ENCODE measurements at places on chromosomes 13 and 19.

DNA sequence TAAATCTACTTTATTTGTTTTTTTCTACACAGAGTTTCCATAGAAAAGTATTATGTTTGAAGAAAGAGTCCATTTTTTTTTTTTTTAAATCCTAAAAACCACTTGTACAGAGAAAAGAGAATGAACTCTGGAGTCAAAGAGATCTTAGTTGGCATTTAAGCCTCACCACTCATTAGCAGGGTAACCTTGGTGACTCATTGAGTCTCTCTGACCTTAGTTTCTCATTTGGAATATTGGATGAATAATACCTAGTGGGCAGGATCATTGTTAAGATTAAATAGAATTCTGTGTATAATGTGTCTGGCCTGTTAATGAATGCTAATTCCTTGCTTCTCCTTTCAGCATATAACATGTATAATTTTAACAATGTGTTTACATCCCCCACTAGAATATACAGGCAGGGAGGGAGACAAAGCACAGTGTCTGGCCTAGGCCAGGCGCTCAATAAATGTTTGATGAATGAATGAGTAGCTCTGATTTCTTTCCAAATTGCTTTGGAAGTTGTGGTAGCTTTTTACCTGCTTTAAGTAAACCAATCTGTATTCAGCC, 48.7 kb upstream of the MYCBP2 start:
- no peaks in the 10 kb centered on the region for H3K4me1 ChIP-seq
- no peaks in the 10 kb centered on the region for H3K27me3 ChIP-seq
- H3K36me3 ChIP-seq: no peaks in the 10 kb centered on the region
- no peak overlapping the region for H3K27ac ChIP-seq

DNA sequence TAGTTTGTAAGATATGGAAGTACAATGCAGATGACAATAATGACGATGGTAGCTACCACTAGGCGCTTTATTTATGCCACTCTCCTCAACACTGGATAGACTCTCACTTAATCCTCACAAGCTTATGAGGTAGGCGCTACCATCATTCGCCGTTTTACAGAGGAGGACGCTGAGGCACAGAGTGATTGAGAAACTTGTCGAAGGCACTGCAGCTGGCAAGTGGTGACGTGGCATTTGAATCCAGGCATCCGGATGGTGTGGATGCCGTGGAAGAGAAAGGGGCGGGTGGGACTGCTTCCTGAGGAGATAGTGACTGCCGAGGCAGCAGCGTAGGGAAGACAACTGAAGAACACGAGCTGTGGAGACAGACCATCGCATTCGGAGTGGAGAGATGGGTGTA, 1.3 kb upstream of the RPS9 start:
- no peak for DNase-seq
- peaks cover 42% of the 10 kb centered on the region for H3K4me1 ChIP-seq
- H3K27me3 ChIP-seq: no peaks in the 10 kb centered on the region
- H3K36me3 ChIP-seq: peaks cover 28% of the 10 kb centered on the region
- no peak overlapping the region for H3K27ac ChIP-seq

- no peak overlapping the region for H3K4me3 ChIP-seq
- peaks cover 17% of the 10 kb centered on the region for H3K4me1 ChIP-seq
- no peaks in the 10 kb centered on the region for H3K36me3 ChIP-seq
These were observed 17.1 kb upstream of the LATS2 start for GRCh38 chr13:21078501-21078900.

DNA sequence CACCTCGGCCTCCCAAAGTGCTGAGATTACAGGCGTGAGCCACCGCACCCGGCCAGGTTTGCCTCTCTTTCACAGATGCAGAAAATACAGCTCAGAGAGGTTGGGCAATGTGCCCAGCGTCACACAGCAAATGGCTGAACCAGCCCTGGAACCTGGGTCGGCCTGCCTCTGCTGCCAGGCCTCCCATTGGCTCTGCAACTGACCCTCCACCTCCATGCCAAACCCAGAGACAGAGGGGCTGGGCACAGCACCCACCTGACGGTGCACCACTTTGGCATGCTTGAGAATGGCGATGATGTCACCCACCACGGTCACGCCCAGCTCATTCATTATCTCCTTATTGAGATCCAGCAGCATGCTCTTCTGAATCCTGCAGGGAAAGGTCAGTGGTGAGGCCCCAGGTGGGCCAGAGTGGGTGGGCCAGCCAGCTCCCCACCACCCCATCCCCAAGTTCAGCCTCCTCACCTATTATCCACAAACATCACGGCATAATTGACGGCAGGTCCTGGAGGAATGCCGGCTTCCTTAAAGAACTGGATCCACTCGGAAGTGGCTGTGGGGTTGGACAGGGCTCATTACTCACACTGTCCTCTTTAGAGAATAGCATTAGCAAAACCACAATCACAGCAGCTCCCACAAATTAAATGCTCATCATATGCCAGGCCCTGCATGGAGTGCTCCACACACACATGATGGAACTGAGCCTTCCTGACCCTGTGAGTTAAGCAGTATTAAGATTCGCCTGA, 12.2 kb downstream of the C19orf47 start:
- H3K27me3 ChIP-seq: no peaks in the 10 kb centered on the region
- peaks cover 36% of the 10 kb centered on the region for H3K36me3 ChIP-seq
- peaks cover 1% of the 10 kb centered on the region for H3K4me1 ChIP-seq
- no peak overlapping the region for H3K4me3 ChIP-seq
- no peak overlapping the region for H3K27ac ChIP-seq
- no peak for DNase-seq

GRCh38 chr13:100213576-100213975, 124.7 kb downstream of the PCCA start:
- H3K27ac ChIP-seq: no peak overlapping the region
- DNase-seq: no peak
- H3K27me3 ChIP-seq: no peaks in the 10 kb centered on the region
- no peaks in the 10 kb centered on the region for H3K4me1 ChIP-seq
- H3K36me3 ChIP-seq: peaks cover 21% of the 10 kb centered on the region
- no peak overlapping the region for H3K4me3 ChIP-seq

GRCh38 chr13:95207769-95208366, 93.4 kb downstream of the ABCC4 start:
- no peaks in the 10 kb centered on the region for H3K4me1 ChIP-seq
- no peaks in the 10 kb centered on the region for H3K36me3 ChIP-seq
- H3K27ac ChIP-seq: no peak overlapping the region
- no peak overlapping the region for H3K4me3 ChIP-seq

GRCh38 chr19:44900328-44901244, 5.0 kb upstream of the APOE start:
- H3K4me3 ChIP-seq: no peak overlapping the region
- H3K27me3 ChIP-seq: peaks cover 15% of the 10 kb centered on the region
- no peak overlapping the region for H3K27ac ChIP-seq
- no peak for DNase-seq

- H3K4me1 ChIP-seq: peaks cover 8% of the 10 kb centered on the region
- no peak overlapping the region for H3K4me3 ChIP-seq
- H3K27me3 ChIP-seq: no peaks in the 10 kb centered on the region
- H3K36me3 ChIP-seq: peaks cover 97% of the 10 kb centered on the region
These were observed 8.3 kb downstream of the GTF3A start for GRCh38 chr13:27432611-27433210.

GRCh38 chr19:23917856-23918255, 3.2 kb downstream of the ZNF726 start:
- DNase-seq: no peak

GRCh38 chr13:37136187-37136586, 30.7 kb upstream of the CSNK1A1L start:
- H3K4me3 ChIP-seq: no peak overlapping the region
- H3K36me3 ChIP-seq: no peaks in the 10 kb centered on the region
- DNase-seq: no peak

DNA sequence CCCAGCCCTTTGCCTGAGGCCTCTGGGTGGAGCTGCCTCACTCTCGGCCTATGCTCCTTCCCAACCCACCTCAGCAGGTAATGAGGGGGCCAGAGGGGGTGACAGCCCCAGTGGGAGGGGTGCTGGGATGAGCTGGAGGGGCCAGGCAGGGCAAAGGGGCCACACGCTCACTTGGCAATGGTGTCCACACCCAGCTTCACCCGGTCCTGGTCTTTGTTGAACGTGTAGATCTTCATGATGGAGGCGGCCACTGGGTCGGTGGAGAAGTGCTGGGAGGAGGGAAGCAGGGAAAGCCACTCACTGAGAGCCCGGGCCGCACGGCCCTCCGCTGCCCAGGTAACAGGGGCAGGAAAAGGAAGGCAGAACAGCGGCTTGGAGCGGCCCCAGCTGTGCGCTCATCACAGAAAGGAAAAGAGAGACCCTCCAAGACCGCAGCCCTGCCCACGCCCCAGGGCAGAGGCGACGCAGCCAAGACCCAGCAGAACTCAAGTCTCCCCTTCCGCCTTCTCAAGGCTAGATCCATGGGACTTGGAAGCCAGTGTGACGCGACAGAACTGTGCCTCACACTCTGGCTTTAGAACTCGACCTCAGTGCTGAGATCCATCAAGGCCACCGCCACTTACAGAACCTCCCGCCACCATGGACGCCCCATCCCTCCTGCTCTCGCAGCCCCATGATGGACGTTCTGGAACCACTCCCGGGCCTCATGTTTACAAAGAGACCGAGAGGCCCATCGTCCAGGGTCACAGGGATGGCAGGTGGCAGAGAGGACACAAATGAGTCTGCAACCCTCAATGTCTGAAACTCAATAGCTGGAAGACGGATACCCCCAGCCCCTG, 9.2 kb downstream of the UBXN6 start:
- H3K4me1 ChIP-seq: no peaks in the 10 kb centered on the region
- H3K27ac ChIP-seq: peak overlapping the region; percentile 87
- H3K36me3 ChIP-seq: peaks cover 89% of the 10 kb centered on the region
- no peak overlapping the region for H3K4me3 ChIP-seq

DNA sequence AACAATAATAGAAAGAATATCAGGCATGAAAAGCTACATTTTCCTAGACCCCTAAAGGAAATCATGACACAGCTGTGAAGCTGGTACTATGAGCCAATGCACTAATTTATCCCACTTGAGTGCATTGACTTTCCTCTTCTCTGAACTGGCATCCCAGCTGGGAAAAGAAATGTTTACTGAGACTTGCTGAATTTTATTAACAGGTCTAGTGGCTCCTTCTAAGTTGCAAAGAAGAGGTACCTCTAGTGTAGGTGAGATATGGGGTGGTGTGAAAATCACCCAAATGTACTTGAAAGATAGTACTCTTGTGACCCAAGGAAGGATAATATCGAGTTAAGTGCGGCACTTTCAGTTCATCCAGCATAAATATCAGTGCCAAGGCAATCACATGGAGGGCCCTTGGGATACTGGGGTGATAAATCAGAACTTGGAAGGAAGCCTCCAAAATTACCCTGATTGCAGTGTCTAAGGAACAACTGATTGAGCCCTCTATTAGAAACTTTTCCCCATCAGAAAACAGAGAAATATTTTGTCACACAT, 369.2 kb downstream of the PCDH9 start:
- DNase-seq: no peak
- H3K27me3 ChIP-seq: no peaks in the 10 kb centered on the region
- H3K4me1 ChIP-seq: peaks cover 12% of the 10 kb centered on the region
- H3K4me3 ChIP-seq: no peak overlapping the region
- H3K27ac ChIP-seq: no peak overlapping the region
- H3K36me3 ChIP-seq: no peaks in the 10 kb centered on the region

DNA sequence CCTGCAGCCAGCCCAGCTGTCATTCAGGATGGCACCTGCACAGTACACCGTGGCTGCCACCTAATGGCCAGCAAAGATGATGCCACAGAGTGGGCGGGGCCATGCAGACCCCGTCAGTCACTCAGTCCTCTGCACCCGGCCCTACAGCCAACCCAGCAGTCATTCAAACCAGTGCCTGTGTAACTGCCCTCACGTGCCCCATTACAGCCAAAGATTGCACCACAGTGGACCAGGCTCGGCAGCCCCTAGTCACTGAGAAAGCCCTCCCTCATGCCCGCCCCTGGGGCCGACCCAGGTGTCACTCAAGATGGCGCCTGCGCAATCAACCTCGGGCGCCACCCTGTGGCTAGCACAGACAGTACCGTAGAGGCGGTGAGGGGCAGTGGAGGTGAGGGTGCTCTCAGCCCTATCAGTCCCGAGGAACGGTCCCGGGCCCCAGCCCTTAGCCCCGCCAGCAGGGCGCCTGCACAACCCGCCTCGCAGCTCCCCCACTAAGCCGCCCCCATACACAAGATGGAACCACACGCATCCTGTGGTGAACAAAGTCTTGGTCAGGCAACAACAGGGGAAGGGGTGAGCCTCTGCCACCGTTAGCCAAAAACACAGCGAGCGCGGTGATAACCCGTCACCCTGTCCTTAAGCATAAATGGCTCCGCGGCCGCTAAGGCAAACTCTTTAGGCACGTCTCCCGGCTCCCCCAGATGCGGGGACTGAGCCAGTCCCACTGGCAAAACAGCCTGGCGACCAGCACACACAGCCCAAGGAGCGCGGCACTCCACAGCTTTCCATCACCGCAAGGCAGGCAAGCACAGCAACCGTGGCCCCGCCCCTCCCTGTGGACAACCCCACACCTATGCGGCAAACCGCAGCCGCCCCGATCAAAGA, 2.3 kb downstream of the PEG3 start:
- H3K27me3 ChIP-seq: no peaks in the 10 kb centered on the region
- peak overlapping the region; percentile 86 for H3K27ac ChIP-seq
- no peak for DNase-seq
- H3K4me3 ChIP-seq: peak overlapping the region; percentile 69
- no peaks in the 10 kb centered on the region for H3K36me3 ChIP-seq
- H3K4me1 ChIP-seq: peaks cover 27% of the 10 kb centered on the region

- H3K27me3 ChIP-seq: no peaks in the 10 kb centered on the region
- H3K4me3 ChIP-seq: no peak overlapping the region
- H3K27ac ChIP-seq: no peak overlapping the region
- peaks cover 28% of the 10 kb centered on the region for H3K4me1 ChIP-seq
- no peak for DNase-seq
These were observed 77.8 kb downstream of the INSR start for GRCh38 chr19:7216373-7216902.

GRCh38 chr19:14473073-14473977, 1.8 kb downstream of the PTGER1 start:
- H3K36me3 ChIP-seq: peaks cover 41% of the 10 kb centered on the region
- H3K4me1 ChIP-seq: peaks cover 57% of the 10 kb centered on the region
- peaks cover 34% of the 10 kb centered on the region for H3K27me3 ChIP-seq
- H3K4me3 ChIP-seq: peak overlapping the region; percentile 9
- no peak overlapping the region for H3K27ac ChIP-seq

DNA sequence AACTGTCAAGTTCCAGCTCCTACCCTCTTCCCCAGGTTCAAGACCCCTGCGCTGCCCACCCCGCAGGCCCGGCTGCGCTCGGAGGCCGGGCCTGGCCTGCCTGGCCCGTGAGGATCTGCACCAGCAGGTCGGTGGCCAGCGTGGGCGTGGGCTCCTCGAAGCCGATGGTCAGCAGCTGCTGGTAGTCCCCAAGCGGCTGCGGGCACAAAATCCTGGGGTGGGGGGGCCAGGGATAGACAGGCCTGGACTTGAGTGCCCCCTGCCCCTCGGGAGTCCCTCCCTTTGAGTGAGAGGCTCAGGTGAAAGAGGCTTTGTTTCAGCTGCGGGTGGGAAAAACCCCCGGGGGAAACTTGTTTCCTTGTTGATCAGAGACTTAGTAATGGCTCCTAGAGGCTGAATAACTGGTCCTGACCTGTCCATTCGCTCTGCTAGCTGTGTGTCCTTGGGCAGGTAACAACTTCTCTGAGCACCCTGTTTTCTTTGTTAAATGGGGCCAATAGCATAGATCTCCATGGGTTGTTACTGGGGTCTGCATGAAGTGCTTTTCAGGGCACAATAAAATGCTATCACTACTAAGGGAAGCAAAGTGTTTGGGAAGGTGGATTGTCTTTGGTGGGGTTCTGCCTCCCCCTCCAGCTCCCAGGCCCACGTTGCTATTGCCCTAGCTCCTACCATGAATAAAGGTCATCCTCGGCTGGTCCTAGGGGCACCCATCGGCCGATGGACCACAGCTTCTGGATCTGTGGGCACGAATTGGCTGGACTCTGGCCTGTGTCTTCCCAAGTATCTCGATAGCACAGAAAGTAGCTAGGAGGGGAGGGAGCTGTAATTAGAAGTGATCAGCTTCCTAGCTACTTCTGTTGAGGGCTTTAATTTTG, 3.5 kb downstream of the C19orf67 start:
- no peak for DNase-seq
- H3K27ac ChIP-seq: peak overlapping the region; percentile 88
- H3K4me3 ChIP-seq: peak overlapping the region; percentile 82
- peaks cover 21% of the 10 kb centered on the region for H3K4me1 ChIP-seq
